ENCODE measurements at places on chromosomes 7 and 10.

DNA sequence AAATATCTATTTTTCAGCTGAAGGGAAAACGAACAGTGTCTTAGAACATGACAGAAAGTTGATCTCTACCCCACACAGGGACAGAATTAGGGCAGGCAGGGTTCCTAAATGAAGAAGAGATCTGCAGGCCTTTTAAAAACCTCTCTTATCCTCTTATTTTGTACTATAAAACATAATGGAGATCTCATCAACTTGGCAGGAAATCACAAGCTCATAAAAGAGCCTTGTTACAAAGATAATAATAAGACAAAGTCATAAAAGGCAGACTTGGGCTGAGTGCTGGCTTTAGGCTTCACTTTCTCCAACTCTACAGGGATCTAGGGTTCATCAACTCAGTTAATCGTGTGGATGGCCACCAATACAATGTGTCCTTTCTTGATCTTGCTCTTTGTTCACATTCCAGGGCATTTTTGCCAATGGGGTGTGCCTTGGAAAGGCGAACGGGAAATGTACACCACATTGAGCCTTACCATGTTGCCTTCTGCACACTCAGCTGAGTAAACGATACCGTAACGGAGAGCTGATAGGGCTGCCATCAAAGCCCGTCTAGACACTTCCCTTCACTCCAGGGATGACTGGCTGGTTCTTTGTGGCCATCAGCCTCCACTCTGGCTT is 7.1 kb upstream of the TEX36 start:
- no peak for DNase-seq

GRCh38 chr10:88385601-88386203 is 197.4 kb downstream of the RNLS start:
- DNase-seq = no peak

GRCh38 chr7:34131371-34131770 is 226.0 kb downstream of the BMPER start:
- no peak for DNase-seq

- DNase-seq = no peak
Measured at GRCh38 chr10:44017483-44018145, 367.3 kb downstream of the CXCL12 start.

DNA sequence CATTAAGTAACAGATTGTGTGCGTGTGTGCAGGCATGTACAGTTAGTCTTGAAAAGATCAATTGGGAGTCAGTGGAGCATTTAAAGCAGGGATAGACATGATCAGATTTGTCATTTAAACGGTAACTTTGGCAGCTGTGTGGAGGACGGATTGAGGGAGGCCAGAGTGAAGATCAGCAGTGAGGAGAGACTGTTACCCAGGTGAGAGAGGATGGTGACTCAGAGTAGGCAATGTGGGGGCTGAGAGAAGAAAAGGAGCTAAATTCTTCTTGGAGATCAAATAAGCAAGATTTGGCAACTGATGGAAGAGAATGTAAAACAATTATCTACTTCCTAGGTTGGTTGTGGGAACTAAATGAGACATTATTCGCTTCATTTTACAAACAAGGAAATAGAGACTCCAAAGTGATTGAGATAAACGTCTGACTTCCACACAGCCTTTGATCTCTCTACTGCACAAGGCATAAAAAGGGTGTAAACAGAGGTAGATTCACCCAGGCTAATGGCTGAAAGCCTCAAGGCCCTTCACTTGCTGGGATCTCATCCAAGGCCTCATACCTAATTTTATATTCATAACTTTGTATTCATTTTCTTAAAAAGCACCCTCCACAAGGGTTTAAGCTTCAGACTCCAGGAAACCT is 665.1 kb upstream of the GALNT17 start:
- no peak for DNase-seq

GRCh38 chr10:120657371-120657770 is 193.8 kb upstream of the WDR11 start:
- DNase-seq = no peak

- no peak for DNase-seq
Measured at GRCh38 chr10:69223028-69223342, 2.9 kb downstream of the HKDC1 start.

GRCh38 chr10:112723876-112724275 is 226.2 kb upstream of the TCF7L2 start:
- DNase-seq = no peak

DNA sequence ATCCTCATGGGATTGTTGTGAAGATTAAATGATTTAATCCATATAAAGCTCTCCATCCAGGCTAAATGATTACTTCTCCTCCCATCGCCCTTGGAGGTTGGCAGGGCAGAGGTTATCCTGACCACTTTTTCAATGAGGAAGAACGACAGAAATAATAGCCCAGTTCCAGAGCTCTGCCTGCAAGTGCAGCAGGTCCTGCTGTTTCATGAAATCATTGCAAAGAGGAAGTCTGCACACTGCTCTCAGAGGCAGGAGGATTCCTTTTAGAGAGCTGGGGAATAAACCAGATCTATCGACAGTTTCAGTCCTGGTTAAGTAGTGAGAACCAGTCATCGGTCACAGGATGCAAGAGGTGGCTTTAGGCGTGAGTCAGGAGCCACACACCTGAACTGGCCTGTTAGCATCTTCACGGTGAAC is 25.0 kb upstream of the CDH23 start:
- DNase-seq = no peak

DNA sequence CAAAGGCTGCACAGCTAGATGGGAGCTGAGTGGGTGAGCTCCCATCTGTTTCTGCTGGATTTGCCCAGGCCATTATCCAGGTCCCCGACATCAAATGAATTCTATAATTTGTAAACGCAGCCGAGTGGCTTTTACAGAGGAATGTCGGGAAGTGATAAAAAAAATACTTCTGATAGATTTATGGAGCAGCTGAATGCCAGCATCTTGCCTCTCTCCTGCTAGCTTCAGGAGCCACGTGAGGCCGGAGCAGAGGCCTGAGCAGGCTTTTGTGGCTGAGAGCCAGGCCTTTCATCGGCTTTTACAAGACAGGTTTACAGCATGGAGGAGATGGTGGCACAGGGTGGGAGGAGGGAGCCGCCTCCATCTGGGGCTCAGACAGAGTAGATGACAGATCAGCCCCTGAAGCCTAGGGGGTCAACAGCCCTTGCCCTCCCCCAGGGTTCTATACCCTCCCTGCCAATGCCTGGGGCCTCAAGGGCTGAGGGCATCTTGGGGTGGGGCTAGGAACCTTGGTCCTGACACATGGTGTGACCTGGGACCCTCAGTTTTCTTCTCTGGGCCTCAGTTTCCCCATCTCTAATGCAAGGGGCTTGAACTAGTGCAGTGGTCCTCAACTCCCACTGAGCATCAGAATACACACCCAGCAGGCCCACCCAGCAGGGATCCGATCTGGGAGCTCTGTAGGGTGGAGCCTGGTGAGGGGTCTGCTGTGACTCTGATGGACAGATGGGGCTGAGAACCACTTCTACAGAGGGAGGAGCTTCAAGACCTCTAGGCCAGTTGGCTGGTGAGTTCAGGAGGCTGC is 44.2 kb upstream of the PCBD1 start:
- DNase-seq = no peak

- no peak for DNase-seq
Measured at GRCh38 chr10:88582806-88583583, at the start of gene RNLS. Gene RNLS (minus strand): TSS chr10:88583318.

- DNase-seq = no peak
Measured at GRCh38 chr10:90561666-90562065, 296.2 kb downstream of the HTR7 start.

DNA sequence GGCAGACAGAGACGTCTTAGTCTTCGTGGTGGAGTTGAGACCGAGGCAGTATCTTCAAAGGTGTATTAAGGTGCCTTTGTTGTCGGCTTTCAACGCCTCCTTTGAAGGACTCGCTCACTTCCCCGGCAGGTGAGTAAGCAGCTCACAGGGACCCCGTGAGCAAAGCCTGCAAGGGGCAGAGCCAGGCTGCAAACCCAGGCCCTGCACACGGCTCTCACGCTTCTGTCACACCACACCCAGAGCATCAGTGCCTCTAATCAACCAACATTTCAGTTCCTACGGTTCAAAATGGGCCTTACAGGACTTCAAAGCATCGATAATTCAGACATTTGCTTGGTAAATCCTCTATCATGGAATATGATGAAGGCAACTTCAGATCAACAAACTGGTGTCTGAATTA is 64.8 kb upstream of the INSIG1 start:
- DNase-seq = no peak

GRCh38 chr10:18179891-18180290 is 39.7 kb downstream of the CACNB2 start:
- DNase-seq = no peak

DNA sequence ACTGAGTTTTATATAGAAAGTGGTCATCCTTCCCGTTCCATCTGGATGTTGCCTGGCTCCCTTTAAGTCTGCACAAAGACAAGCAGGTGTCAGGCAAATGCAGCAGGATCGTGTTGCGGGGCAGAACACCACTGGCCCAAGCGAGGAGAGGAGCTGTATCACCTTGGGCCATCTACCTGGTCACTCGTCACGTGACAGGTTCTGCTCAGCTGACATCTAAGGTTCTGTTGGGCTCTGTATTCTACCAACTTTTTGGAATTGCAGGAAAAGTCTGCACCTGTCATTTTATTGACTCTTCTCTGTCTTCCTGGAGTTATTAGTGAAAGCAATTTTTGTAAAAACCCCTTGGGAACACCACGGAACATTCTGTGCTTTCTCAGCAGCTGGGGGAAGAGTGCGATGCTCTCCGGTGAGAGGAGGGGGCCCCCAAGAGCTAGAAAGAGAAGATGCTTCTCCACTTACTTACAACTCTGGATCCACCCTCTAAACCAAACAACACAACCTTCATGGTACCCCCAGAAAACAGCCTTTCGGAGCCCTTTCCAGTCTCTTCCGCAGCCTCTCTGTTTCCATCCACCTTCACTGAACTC is 83.4 kb upstream of the NMT2 start:
- peak; percentile 54 for DNase-seq

DNA sequence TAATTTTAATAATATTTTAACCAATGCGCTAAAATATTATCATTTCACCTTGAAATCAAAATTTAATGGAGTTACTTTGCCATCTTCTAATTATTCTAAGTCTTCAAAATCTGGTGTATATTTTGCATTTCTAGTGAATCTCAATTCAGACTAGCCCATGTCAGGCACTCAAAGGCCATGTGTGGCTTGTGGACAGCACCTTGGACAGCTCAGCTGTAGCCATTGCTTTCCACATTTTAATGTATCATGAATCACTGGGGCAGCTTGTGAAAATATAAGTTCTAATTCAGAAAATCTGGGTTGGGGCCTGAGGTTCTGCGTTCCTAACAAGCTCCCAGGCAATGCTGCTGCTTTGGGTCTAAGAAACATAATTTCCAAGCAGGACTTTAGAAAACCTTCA is 57.2 kb downstream of the MGAM2 start:
- DNase-seq = peak; percentile 14

- DNase-seq = no peak
Measured at GRCh38 chr10:78915190-78915518, 153.6 kb upstream of the ZMIZ1 start.

DNA sequence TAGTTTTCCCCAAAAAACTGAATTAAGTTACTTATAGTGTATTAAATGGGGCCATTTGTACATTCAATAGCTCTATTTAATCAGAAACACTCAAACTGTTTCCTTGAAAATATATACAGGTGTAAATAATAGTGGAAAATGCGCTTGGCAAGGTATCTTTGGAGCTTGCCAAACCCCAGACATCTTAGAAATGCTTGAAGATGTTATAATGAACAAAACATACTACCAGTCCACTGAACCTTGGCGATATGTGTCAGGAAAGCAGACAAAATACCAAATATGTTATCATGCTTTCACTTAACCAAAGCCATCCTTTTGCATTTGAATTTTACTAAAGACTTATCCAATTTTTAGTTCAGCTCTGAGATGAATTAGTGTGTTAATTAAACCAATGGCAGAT is 352.7 kb upstream of the SEMA3A start:
- DNase-seq = no peak

DNA sequence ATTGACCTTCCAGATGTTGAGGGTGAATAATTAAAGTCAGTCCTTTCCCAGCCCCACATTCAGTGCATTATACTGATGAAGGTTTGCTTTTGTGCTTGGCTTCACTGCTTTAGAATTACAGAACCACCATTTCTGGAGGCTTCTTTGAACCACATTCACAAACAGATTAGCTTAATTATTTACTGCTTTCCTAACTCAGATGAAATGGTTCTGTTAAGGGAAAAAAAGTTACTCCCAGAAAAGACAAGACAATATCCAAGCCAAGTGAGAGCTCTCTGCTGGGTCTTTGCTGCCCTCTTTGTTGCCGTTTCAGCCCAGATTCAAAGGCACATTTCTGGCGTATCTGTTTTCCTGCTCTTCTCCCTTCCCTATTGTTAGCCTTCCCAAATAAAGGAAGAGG is 188.9 kb downstream of the AHR start:
- DNase-seq = no peak

DNA sequence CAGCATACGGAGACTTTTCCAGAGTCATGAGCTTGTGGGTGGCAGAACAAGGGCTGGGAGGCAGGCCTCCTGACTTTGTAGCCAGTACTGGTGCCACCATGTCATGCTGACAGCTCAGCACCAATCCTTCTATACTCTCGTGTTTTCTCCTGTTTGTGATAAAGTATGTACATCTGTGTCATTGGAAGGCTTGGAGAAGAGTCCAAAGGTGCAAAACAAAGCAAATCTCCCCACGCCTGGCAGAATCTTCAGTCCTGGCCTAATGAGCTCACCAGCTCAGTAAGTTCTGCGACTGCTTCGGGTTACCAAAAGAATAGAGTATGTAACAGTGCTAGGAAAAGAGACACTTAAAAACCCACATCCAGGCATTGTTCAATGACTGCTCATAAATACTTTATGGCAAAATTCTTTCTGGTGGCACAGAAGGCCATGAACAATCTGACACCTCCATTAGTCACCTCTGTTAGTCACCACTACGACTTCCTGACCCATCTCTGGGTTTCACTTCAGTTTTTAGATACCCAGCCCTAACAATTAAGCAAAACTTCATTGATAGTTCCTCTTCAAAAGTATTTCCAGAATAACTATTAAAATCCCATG is 24.5 kb downstream of the STEAP1 start:
- DNase-seq = peak; percentile 98

Data from LHCN-M2 (cell line).